ENCODE measurements at places on chromosomes 6 and 20. TPM values are rescaled to one million over a fixed set of nuclear protein-coding genes. Genes with fewer than 3 reads are reported as not detected.

- DNase-seq, result no peak
Observed at GRCh38 chr6:112338166-112338709, 8.9 kb upstream of the RFPL4B start.

DNA sequence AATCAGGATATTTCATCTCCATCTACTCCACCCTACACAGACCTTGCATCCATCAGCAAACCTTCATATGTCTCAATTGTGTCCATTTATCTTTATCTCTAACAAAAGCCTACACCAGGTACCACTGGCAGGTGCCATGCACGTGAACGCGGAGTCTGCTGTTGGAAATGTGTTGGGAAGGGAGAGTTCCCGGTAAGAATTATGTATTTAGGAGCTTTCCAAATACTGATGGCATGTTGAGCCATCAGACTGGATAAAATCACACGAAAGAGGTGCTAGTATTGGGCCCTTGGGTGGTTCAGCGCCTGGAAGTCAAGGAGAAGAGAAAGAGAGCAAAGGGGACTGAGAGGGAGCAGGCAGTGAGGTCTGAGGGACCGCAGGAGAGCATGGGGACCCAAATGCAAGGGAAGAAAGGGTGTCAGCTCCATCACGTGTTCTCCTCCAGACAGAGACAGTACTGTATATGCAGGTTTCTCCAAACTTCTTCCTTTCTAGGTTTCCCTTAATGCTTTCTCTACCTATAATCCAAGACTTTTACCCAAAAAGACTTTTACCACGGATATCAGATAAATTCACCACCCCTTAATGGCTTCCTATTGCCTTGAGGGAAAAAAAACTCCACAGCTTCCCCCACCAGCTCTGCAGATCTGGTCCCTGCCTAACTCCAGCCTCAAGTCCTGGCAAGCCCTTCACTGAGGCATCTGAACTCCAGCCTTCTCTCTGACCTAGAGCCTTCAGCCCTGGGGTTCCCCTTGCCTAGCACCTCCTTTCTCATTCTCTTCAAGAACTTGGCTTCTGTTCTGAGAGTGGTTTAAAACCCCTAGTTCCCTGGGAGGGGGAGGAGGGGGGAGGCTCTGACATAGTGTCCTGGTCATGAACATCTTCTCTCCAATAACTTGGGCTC, 4.8 kb upstream of the ZNF217 start:
- DNase-seq, result no peak

Gene NKX2-2
- not detected for polyA plus RNA-seq

DNA sequence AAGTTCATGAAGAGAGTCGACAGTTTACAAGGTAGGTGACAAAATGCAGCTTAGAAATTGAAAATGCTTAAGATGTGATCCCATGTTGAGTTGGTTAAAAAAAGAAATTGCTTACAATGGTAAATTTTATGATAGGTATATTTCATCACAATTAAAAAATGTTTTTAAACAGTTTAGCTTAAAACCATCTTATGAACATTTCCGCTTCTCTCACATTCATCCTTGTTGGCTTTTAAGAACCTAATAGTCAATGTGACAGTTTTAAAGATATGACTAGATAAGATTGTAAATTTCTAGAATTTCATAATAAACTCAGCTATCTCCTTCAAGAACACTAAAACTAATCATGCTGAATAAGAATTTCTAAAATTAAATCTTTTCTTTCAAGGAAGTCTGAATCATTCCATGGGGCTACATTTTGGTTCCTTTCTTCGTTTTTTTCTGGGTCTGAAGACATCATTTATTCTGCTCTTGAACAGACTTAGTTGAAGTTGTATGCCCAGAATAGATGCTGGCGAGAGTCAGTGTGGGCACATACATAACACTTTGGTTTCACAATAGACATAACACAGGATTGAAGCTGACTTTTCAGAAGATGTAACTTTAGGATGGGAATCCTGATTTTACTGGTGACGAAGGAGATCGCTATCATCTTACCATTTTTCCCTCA, 35.9 kb upstream of the LTV1 start:
- DNase-seq, result no peak

Gene PPP1R14C
- polyA plus RNA-seq, result not detected

GRCh38 chr6:116631379-116631990, 15.2 kb downstream of the RSPH4A start:
- DNase-seq, result no peak

GRCh38 chr6:33983109-33983716, 162.7 kb downstream of the GRM4 start:
- DNase-seq, result no peak

Gene BANF2
- not detected for polyA plus RNA-seq

DNA sequence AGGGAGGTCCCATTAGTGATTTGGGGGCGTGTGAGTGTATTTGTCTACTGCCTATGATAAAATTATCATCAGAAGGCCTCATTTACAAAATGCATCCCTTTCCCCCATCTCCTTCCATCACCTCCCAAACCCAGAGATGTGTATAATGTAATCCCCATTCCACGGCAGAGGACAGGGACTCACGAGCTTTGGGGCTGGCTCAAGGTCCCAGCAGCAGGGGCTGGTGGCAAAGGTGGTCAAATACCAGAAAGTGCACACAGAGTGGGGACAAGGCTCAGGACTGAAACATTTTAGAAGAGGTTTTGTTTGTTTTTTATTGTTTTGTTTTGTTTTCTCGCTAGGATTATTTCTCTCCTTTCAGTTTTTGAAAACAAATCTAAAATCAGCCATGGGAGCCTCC, 68.5 kb upstream of the TOP1 start:
- DNase-seq, result no peak

DNA sequence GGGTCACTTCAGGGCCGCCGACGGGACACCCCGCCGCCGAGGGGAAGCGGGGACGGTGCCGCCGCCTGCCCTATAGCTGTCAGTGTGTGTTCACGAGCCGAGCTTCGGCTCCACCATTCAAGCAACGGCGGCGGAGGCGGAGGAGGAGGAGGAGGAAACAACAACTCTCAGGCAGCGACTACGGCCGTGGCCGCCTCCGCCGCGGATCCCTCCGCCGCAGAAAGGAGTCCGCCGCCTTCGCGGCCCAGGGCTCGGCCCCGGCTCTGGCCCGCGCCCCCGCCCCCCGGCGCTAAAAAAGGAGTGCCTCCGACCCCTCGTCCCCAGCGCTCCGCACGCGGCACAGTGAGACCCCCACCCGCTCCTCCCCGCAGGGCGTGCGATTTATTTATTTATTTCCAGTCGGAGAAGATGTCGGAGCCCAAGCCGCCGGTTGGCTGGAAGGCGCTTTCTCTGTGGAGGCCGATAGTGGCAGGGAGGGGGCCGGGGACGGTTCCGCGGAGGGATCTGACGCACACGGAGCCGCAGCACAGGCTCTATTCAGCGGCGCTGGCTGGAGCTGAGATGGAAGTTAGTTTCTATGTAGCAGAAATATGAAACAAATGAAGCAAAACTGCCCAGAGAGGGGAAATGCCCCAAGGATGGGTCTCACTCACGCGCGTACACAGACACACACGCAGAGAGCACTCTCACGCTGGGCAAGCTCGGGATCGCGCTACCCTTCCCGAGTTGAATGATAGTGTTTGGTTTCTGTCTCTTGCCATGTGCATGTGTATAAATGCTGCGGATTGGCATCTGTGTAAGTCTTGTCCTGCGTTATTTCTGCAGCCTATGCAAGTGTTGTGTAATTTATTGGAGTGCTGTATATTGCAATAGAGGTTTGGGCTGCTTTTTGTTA, at the start of gene PHIP:
PHIP (minus strand) TSS at position 180 of the 895 bp plus-strand sequence. CDS start 186 bp downstream, outside the sequence.
- peak; percentile 97 for DNase-seq

DNA sequence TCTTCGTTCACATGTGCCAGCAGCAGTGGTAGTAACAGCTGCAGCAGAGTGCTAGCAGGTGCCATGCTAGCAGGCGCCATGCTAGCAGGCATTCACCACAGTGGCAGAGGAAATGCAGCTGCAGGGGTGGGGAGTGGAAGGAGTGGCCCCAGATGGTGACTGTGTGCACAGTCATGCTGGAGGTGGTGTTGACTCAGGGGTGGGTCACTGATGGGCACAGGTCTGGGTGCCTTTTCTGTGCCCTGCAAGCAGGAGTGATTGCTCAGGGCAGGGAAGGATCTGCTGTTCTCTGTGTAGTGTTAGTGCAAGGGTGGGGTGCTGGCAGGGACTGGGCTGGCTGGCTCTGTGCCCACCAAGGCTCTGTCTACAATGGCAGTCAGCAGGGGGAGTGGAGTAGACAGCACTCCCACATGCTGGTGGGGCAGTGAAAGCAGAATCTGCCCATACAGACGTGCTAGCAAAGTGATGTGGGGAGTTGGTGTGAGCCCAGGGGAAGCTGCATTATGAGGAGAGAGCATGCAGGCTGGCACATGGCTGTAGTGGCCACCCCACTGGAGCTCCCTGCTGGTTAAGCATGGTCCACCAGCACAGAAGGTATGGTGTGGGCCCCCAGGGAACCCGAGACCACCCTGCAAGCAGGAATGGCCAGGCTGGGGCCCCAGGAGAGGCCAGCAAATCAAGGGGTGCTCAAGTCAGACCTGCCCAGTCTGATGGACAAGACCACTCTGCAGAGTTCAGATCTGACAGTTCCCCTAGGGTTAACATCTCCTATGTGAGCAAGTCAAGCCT, 11.4 kb upstream of the TSPYL4 start:
- no peak for DNase-seq

Gene RPL10A
- polyA plus RNA-seq, result 2,921 TPM

DNA sequence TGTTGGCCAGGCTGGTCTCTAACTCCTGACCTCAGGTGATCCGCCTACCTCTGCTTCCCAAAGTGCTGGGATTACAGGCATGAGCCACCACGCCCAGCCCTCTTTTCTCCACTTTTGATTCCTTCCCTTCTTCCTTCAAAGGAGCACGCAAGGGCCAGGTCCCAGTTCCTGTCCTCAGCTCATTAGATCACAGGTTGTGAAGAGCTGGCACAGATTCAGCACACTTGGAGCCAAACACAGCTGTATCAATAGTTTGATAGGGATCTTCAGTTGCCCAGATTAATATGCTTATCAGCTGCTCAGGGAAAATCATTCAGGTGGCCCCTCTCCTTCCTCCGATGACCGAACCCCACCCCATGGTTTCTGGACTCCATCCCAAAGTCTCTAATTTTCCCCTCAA, 14.4 kb upstream of the SLC22A23 start:
- no peak for DNase-seq

Gene CGA
- polyA plus RNA-seq, result 0.19 TPM
